Stimulated activated CD4-positive, alpha-beta T cell treated with anti-CD3 and anti-CD28 coated beads, Interleukin-15, amount 100 ng/mL, for 24 hours (primary cell): ENCODE measurements at places on chromosomes 6 and 20.
A peak's percentile ranks its signal among the peaks of the same experiment; 100 is the strongest.

DNA sequence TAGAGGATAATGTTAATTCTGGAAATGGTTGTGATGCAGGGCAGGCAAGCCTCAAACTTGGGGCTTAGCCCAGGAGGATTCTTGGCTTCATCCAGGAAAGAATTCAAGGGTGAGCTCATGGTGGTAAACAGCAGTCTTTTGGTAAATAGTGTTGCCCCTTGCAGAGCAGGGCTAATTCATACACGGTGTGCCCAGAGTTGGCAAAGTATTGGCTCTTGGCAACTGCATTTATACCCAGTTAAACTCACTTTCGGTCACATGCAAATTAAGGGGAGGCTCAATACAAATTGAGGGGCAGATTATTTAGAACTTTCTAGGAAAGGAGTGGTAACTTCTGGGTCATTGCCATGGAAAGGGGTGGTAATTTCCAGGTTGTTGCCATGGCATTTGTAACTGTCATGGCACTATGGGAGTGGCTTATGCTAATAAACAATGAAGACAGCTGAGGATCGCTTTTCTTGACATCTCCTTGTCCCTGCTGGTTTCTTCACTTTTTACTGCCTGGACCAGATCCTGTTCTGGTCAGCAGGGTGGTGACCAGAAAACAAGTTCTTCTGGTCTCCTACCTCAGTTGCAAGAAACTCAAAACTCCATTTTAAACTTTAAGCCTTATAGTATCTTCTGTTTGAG is 3.9 kb upstream of the OTOR start:
- DNase-seq, result no peak

DNA sequence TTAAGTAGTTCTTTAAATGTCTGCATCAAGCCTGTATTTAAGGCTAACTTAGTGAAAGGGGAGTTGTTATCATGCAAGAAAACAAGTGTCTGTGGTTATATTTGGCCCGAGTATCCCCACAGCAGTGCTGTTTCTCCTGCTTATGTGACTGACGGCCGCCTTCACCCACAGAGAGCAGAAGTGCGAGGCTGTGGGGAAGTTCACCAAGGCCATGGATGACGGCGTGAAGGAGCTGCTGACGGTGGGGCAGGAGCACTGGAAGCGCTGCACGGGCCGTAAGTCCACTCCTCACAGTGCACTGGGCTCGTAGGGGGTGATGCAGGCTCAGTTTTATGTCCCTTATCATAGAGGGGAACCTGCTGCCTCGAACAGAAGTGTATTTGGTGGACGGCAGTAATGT is 53.2 kb upstream of the SYNJ2 start:
- no peak for DNase-seq

DNA sequence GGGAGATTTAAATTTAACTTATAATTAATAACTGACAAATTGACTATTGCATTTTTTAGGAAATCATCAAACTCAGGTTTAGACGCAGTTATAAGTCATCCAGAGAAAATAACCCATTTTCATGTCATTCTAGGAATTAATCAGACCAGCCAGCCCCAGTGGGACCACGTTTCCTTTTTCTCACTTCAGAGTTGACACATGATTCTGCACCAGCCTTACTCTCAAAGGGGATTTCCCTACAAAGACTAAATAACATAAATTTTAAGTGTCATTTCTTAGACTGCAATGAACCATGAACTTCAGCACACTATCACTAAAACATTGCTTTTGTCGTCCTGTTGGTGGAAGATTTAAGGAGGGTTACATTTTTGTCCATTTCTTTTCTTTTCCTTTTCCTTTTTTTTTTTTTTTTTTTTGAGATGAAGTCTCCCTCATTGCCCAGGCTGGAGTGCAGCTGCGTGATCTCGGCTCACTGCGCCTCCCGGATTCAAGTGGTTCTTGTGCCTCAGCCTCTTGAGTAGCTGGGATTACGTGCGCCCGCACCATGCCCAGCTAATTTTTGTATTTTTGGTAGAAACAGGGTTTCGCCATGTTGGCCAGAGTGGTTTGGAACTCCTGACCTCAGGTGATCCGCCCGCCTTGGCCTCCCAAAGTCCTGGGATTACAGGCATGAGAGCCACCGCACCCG is 3.6 kb downstream of the IPCEF1 start:
- peak; percentile 70 for DNase-seq

GRCh38 chr20:1370548-1371110 is 22.2 kb downstream of the FKBP1A start:
- DNase-seq, result no peak

- DNase-seq, result no peak
Observed at GRCh38 chr20:63911176-63911575, 16.2 kb downstream of the DNAJC5 start.

- DNase-seq, result peak; percentile 61
Observed at GRCh38 chr6:15296735-15297134, 50.9 kb downstream of the JARID2 start.

DNA sequence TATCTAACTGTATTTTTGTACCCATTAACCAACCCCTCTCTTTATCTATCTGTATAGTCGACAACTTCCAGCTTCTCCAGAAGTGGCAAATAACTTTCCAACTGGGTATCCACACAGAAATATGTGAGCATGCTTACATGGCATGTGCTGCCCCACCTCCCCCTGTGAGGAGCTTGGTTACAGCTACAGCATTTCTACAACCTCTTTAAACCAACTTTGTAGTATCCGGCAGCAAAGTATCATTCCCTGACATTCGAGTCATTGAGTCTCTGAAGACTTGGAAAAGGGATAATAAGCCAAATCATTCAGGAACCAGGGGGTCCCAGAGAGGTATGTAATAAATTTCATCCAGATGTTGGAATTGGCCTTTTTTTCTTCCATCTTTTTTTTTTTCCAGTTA is 48.2 kb upstream of the ASIP start:
- DNase-seq, result no peak

GRCh38 chr20:48686238-48687116 is 141.3 kb downstream of the PREX1 start:
- DNase-seq, result no peak

GRCh38 chr6:111601886-111602285 is 3.8 kb downstream of the TRAF3IP2 start:
- DNase-seq, result no peak

DNA sequence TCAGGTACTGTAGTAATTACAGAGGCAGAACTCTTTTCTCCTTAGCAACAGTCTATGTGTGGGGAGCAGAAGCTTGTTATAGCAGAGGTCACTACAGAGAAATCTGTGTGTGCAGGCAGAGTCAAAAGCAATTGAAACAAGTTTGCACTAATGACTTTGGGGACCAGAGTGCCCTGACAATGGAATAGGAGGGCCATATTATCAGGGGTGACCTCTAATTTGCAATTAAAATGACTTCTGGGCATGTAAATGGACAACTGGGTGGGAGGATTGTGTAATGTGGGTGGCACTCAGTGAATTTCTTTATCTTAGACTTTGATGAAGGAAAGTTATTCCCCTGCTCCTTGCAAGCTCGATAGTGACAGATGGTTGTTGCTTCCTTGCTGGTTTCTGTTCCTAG is 127.2 kb downstream of the PLCB4 start:
- DNase-seq, result no peak

- DNase-seq, result no peak
Observed at GRCh38 chr6:16236631-16237199, 1.7 kb upstream of the GMPR start.

DNA sequence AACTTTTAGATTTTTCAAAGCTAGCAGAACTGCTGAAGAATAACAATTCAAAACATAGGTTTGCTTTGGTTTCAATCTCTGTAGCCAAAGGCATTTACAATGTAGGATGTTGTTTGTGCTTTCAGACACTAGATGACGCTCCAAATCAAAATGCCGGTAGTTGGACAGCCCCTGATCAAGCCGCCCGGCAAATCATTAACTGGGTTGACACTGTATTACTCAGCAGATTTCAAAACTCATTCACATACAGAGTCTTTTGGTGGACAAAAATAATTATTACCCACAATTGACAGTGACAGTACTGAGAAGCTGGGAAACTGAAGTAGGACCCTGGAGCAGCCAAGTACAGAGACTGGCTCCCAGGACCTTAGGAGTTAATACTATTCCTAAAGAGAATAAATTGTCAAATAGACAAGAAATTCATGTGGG is 21.3 kb upstream of the HFE start:
- DNase-seq, result peak; percentile 57

- DNase-seq, result no peak
Observed at GRCh38 chr6:5680095-5680494, 326.6 kb downstream of the NRN1 start.

- DNase-seq, result no peak
Observed at GRCh38 chr6:135527116-135527959, 29.8 kb upstream of the AHI1 start.

GRCh38 chr6:11198663-11199603 is 33.5 kb downstream of the NEDD9 start:
- peak; percentile 9 for DNase-seq

GRCh38 chr6:75201901-75202672 is 3.8 kb downstream of the COL12A1 start:
- peak; percentile 18 for DNase-seq

- DNase-seq, result no peak
Observed at GRCh38 chr6:32189742-32190053, 304 bp downstream of the PBX2 start.

- DNase-seq, result no peak
Observed at GRCh38 chr6:7979831-7980230, 69.2 kb upstream of the TXNDC5 start.

- DNase-seq, result no peak
Observed at GRCh38 chr6:150967910-150968309, 102.4 kb downstream of the MTHFD1L start.

- DNase-seq, result no peak
Observed at GRCh38 chr20:53829255-53829723, 235.7 kb upstream of the ZNF217 start.

DNA sequence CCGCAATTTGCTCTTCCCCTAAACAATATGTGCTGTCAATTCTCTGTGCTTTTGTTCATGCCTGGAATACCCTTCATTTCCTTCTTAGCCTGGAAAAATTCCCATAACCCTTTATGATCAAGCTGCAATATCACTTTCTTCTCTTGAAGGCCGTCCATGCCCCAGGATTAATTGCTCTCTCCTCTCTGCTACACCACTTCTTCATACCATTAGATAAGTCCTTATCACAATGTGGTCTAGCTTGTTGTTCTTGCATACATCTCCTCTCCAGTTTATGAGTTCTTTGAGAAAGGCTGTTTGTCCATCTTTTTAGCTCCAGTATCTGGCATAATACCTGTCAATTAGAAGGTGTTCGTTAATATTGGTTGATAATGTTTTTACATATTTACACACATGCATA is 111.2 kb upstream of the SAMD5 start:
- DNase-seq, result no peak

- no peak for DNase-seq
Observed at GRCh38 chr6:46626228-46626909, 26.2 kb downstream of the CYP39A1 start.

- DNase-seq, result no peak
Observed at GRCh38 chr20:7971536-7972280, 31.4 kb upstream of the HAO1 start.

GRCh38 chr20:4546786-4547185 is 174.9 kb upstream of the PRND start:
- DNase-seq, result no peak

DNA sequence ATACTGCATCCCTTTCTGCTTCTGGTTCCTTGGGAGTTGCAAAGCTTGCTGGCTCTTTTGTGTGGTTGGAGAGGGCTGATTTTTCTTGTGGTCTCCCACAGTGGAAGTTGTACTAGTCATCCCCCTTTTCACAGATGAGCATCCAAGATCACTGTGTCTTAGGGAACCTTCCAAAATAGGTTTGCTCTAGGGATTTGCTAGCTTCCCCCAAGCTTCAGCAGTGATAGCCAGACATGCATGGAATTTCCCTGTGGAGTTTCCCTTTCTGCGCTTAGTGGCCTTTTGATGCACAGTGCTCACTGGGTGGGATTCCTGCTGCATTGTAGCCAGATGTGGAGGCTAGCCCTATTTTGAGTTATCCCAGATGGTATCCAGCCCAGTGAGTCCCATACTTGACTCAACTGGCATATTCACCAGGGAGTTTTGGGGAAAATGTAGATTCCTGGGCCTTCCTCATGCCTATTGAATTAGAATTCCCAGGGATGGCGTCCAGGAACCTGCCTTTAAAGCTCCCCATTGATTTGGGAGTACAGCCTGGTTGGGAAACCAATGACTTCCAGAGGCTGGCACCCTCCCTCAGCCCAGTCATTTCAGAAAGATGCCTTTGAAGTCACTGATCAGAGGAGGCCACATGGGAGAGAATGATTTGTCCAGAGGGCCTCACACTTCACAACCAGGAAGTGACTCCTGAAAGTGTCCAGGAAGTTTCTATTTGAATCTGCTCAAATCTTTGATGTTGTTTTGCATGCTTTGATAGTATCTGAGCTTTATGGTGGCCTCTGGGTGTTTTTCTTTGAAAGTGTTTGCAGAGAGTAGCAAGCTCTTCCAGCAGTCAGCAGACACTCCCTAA is 25.9 kb downstream of the PPARD start:
- DNase-seq, result peak; percentile 48
